Ovary (tissue), 10 donors: ENCODE measurements at places on chromosomes 7 and 10.

DNA sequence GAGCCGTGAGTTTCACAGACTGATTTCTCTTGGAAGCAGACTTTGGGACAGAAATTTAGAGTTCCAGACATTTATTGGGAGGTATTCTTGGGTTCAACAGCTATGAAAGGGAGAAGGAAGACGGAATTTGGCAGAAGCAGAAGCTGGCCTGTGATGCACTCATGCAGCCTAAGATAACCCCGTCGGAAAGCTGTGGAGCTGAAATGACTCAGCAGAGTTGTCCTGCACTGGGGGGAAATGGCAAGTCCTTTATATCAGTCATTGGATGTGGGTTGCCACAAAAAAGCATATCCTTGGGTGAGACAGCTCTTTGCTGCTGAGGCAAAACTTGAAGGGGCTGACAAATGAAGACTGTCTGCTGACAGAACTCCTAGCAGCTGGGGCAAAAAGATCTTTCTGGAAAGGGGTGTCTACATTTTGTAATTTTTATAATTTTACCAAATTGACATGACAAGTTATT lies 11.5 kb upstream of the MICU1 start:
- no peak for DNase-seq

DNA sequence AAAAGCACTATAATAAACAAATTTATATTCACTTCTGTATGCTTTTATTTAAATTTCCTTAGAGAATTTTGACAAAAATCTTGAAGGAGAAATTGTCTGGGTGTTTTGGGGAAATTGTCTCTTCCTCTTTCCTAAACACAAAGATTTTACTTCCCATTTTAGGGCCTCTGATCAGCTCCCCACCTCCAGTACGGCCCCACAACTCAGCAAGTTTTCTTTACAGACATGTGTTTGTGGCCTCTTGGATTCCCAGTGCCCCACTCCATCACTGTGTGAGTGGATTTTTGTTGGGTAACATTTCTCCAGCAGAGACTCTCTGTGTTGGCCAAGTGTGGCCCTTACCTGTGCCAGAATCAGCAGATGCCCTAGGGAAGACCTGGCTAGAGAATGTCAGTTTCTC lies 182.8 kb upstream of the CDC14C start:
- no peak for DNase-seq

DNA sequence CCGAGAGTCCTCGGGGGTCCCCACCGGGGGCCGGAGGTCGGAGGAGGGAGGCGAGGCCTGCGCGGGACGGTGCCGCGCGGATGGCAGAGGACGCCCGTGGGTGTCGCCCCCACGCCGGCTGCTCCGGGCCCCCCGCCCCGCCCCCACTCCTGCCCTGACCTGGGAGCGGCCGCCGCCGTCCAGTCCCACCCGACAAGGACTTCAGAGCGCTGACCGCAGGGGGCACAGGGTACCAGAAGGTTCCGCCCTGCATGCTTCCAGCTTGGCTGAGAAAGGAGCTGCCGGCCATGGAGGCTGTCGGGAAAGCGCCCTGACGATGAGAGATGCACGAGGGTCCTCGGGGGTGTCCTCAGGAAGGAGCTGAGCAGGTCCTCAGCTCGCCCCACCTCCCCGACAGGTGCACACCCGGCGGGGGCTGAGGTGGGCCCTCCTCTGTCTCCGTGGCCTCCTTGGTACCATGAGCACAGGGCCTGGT lies 57.0 kb upstream of the DNAJB6 start:
- DNase-seq = no peak

GRCh38 chr7:33774762-33775523 lies 130.4 kb upstream of the BMPER start:
- peak; percentile 9 for DNase-seq

DNA sequence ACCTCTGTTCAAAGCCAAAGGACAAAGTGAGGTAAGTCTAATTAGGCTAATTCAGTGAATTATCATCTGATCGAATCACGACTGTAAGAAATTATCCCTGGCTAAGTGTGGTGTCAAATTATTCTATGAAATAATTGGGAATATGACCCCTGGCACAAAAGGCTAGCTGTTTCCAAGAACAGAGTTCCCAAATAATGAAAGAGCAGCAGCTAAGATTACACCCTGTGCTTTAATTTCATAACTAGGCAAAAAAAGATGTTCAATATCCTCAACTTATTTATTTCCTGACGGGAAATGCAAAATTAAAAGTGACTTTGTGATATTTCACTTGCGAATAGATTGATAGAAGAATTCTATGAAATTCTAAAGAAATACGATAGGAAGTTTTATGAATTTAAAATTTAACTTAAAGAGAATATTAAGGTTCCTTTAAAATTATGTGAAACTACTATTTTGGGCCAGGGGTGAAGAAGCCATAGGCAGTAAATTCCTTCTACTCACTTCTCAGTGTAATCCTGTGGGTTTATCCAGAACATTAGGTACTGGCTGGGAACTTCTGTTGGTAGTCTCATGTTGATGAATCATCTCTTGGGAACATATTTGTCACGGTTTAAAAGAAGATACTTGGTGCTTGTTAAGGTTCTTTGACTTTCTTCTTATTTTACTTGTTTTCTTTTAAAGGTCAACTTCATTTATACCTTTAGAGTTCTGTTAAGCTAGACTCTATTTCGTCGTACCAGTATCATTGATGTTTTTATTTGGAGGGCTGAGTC lies 148.5 kb downstream of the POLR1F start:
- DNase-seq = no peak

GRCh38 chr10:16116404-16117304 lies 256.3 kb upstream of the MINDY3 start:
- DNase-seq = no peak

GRCh38 chr10:88008866-88009470 lies 145.5 kb downstream of the PTEN start:
- no peak for DNase-seq

GRCh38 chr10:13775786-13776775 lies 189.3 kb downstream of the PRPF18 start:
- DNase-seq = no peak

GRCh38 chr7:960269-960871 lies 5.9 kb upstream of the ADAP1 start:
- no peak for DNase-seq

- no peak for DNase-seq
Measured at GRCh38 chr7:97021747-97022490, 2.7 kb downstream of the DLX5 start.

DNA sequence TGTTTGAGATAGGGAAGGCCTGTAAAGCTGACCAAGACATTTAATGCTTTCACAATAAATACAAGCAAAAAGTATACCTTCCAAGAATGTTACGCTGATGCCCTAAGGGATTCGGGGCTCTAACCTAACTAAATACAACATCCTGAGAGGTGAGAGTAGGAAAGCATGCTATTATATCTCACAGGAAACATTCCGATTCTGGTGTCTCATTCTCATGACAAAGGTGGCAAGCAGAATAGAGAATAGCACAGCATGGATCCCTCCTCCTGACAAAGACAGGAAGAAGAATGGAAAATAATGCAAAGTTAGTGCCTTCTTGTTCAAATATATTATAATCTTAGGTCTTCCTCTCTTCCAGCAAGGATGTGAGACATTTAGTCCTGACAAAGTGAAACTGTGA lies 504.3 kb downstream of the TFEC start:
- DNase-seq = no peak

DNA sequence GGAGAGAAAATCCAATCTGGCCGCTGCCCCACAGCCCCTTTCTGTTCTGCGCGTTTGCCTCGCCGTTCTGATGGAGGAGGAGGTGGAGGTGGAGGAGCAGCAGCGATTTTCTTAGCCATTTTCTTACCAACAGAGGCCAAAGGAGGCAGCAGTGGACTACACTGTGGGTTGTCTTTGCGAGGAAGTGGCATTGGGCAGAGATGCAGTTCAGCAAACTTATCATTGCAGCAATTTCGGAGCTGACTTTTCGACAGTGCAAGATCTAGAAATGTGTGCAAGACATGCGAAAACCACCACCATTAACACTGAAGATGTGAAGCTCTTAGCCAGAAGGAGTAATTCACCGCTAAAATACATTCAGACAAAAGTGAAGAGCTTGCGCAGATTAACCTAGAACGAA lies 1.9 kb upstream of the ARL4A start:
- DNase-seq = peak; percentile 28

GRCh38 chr7:43198599-43199090 lies 86.2 kb downstream of the HECW1 start:
- DNase-seq = no peak

GRCh38 chr10:11116361-11116760 lies 98.7 kb downstream of the CELF2 start:
- no peak for DNase-seq

DNA sequence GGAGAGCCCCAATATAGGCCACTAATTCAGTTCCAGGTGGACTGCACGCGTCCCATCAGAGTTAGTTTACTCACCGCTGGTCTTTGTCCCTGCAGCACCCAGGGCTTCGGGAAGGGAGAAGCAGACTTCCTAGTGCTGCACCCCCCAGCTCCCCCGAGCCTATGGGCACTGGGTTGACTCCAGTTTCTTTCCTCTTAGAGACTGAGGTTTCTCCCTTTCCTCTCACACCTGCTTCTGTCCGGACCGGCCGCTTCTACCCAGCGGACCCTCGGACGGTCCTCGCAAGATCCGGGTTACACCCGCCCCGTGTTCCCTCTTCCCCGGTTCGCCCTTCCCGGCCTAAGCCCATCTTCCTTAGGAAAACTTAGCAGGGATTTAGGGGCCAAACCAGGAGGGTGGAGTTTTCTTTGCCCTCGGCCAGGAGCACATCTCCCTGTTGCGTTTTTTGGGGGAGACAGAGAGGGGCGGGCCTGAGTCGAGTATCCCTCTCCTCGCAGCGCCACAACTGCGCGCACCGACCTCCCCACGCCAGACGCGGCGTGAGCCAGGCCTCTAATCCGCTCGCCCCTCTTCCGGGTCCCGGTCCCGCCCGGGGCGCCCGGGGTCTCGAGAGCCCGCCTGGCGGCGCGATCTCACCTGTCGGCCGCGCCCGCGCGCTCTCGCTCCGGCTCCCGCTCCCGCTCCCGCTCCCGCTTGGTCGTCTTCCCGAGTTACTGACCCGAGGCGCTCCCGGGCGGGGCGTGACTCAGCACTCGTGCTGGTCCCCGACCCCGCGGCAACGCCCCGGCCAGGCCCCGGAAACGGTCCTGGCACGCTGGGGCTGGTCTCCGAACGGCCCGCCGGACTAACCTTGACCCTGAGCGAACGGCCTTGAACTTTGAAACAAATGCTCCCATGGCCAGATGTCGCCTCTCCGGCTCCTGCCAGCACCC lies at the start of gene AIFM2:
TSS of gene AIFM2 (minus strand) at position 728 of the 932 bp plus-strand sequence. CDS start 8,741 bp downstream, outside the sequence.
- peak; percentile 88 for DNase-seq

DNA sequence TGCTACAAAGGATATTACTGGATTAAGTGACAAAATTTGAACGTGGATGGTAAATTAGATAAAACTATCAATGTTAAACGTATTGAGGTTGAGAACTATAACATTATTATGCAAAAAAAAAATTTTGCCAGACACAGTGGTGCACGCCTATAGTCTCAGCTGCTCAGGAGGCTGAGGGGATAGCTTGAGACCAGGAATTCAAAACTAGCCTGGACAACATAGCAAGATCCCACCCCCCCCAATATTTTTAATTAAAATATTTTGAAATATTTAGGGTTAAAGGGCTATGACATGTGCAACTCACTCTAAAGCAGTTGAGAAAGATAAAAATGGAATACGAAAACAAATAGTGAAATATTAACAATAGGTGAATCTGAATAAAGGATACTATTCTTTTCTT lies 45.1 kb upstream of the ANAPC16 start:
- no peak for DNase-seq

DNA sequence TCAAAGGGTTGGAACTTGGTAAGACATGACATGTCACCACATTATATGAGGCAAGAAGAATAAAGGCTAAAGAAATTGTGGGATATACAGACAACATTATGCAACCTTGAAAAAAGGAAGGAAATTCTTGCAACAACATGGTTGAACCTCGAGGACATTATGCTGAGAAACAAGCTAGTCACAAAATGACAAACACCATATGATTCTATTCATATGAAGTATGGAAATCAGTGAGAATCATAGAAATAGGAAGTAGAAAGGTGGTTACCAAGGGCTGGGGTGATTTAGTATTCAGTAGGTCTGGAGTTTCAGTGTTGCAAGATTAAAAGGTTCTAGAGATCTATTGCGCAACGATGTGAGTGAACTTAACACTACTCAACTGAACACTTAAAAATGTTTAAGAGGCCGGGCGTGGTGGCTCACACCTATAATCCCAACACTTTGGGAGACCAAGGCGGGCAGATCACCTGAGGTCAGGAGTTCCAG lies 126.9 kb upstream of the TBX20 start:
- DNase-seq = no peak

DNA sequence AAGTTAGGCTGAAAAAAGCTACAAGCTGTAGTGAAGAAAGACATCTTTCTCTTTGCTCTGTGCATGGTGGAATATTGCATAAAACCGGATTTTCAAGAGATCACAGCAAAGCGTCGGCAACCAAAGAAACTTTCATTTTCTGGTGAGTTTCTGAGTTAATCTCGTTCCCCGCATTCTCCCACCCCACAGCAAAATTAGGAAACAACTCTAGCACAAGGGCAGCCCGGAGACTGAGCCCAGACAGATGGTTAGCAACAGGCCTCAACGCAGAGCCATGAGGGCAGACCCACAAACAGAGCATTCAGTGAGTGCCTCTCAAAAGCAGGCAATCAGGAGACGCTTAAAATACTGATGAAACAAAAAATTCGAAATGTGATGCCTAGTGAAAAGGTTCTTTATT lies 396.1 kb upstream of the KLF6 start:
- no peak for DNase-seq
